Heart right ventricle (tissue), 16 donors: ENCODE measurements at places on chromosomes 1 and 21. TPM values are rescaled to one million over a fixed set of nuclear protein-coding genes. Genes with fewer than 3 reads are reported as not detected.

Gene C1orf105
- 4.5 TPM for total RNA-seq

Gene ITLN1
- total RNA-seq: 102 TPM

Gene SMCP
- total RNA-seq: not detected

Gene AVPR1B
- not detected for total RNA-seq

Gene DMBX1
- not detected for total RNA-seq

Gene WDR77
- total RNA-seq: 40.3 TPM

Gene CLCNKB
- 1.4 TPM for total RNA-seq

Gene NBPF20
- 0.70 TPM for total RNA-seq

GRCh38 chr1:211355873-211356272 is 29.2 kb downstream of the TRAF5 start:
- no peak for DNase-seq
- H3K36me3 ChIP-seq: peaks cover 52% of the 10 kb centered on the region
- no peak overlapping the region for H3K27ac ChIP-seq
- H3K27me3 ChIP-seq: no peaks in the 10 kb centered on the region
- H3K4me1 ChIP-seq: no peaks in the 10 kb centered on the region

- H3K27ac ChIP-seq: no peak overlapping the region
- DNase-seq: no peak
- H3K27me3 ChIP-seq: no peaks in the 10 kb centered on the region
These were observed 828.2 kb upstream of the NCAM2 start for GRCh38 chr21:20169812-20170576.

DNA sequence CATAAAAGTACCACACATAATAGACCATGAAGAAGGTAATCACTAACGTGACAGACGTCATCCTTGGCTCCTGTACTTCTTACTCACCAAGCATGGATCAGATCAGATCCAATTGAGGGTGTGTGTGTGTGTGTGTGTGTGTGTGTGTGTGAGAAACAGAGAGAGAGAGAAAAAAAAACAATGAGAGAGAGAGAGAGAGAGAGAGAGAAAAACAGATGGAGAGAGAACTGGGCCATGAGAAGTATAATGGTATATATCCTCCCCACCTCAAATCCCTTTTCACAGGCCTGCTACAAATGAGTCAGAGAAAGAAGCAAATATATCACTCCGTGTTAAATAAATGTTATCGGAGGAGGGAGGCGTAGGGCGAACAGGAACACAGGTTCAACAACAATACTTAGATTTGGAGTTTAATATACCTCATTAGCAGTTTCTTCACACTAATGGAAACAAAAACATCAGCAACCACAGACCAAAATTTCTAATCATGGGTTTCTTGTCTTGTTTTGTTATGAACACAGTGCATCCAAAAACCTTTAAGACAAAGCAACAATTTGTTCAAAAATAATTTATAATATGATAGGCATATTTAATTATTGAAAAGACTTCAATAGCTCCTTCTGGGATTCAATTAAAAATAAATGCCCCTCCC is 45.3 kb downstream of the TIAM1 start:
- no peak overlapping the region for H3K4me3 ChIP-seq
- no peaks in the 10 kb centered on the region for H3K27me3 ChIP-seq
- no peaks in the 10 kb centered on the region for H3K36me3 ChIP-seq
- H3K4me1 ChIP-seq: no peaks in the 10 kb centered on the region
- DNase-seq: no peak
- H3K27ac ChIP-seq: no peak overlapping the region

DNA sequence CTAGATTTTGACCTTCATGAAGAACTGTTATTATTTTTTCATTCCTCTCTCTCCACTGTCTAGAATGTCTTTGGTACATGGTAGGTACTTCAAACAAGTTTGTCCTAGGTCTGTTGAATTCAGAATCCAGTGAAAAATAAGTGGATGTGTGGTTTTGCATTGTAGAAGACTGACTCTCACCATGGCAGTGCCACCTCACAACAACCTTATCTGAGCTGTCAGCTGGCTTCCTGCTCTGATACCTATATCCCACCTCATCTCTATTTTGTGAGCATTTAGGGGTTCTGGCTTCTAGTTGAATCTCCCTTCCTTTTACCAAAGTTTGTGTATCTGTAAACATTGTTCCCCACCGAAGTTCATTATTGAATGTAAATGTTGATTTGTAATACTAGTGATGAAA is 9.1 kb downstream of the SWT1 start:
- no peak overlapping the region for H3K27ac ChIP-seq
- no peaks in the 10 kb centered on the region for H3K4me1 ChIP-seq
- no peaks in the 10 kb centered on the region for H3K27me3 ChIP-seq

DNA sequence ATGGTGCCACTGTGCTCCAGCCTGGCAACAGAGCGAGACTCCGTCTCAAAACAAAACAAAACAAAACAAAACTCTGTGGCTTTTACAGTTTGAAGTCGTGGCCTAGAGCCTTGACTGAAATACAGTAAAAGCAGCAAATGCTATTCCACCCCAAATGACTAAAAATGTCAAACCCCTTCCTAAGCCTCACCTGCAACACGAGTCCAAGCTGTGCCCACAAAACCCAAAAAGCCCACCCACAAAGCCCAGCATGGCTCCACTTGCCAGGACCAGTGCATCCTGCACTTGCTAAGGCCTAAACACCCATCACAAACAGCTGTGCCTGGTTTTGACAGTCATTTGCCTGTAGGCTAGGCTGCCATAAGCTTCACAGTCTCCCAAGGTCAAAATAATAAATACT is 21.3 kb downstream of the VAV3 start:
- no peak for DNase-seq
- no peak overlapping the region for H3K27ac ChIP-seq
- H3K27me3 ChIP-seq: no peaks in the 10 kb centered on the region
- H3K4me1 ChIP-seq: peaks cover 6% of the 10 kb centered on the region

DNA sequence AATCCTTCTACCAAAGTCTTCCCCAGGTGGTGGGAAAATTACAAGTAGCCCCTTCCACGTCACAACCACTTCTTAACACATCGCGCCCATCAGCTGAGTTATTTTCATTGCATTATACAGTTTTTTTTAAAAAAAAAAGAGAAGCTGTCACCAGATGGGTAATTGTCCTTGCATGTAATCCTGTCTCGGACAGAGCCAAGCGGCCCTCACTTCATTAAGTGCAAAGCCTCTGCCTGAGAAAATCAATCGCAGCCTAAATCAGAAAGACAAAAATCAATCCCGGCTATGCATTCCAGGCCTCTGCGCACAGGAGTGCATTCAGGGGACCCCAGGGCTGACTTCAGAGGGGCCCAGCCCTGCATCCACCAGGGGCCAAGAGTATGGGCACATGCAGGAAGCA is 538.9 kb downstream of the NPHP4 start:
- no peak for DNase-seq
- peaks cover 6% of the 10 kb centered on the region for H3K4me1 ChIP-seq
- H3K4me3 ChIP-seq: no peak overlapping the region

DNA sequence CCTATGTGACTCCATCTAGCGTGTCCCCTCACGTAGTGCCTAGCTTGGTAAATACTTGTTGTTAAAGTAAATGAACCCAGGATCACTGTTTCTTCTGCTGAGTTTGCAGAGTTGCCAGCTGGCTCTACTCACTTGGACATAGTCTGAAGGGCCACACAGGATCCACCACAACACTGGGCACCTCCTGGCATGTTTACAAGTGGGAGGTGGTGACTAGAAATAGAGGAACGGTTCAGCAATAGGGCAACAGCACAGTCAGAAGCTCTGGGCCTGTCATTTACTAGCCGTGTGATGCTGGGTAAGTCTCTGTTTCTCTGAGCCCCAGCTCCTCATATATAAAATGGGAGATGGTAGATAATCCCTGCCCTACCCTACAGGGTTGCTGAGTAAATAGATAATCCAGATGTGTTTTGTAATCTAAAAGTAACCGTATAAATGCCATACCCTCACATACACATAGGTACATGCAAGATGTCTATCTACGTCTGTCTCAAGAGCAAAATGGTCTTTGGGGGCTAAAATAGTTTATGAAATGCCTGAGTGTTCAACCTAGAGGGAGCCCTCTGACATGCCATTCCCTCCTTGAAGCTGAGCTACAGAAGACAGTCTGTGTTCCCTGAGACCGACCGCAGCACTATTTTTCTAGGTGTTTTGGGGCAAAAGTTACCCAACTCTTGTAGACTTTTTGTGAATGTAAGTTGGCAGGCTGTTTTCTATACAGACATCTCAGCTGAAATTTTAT is 20.5 kb downstream of the RNF220 start:
- H3K27me3 ChIP-seq: peaks cover 48% of the 10 kb centered on the region
- H3K27ac ChIP-seq: peak overlapping the region; percentile 81
- no peak for DNase-seq
- H3K4me1 ChIP-seq: peaks cover 25% of the 10 kb centered on the region

GRCh38 chr1:75632350-75632949 is 21.5 kb upstream of the SLC44A5 start:
- H3K4me3 ChIP-seq: no peak overlapping the region
- H3K27ac ChIP-seq: no peak overlapping the region
- no peaks in the 10 kb centered on the region for H3K4me1 ChIP-seq
- H3K36me3 ChIP-seq: no peaks in the 10 kb centered on the region

- peaks cover 3% of the 10 kb centered on the region for H3K4me1 ChIP-seq
- peaks cover 65% of the 10 kb centered on the region for H3K36me3 ChIP-seq
- H3K27ac ChIP-seq: no peak overlapping the region
- no peak overlapping the region for H3K4me3 ChIP-seq
- H3K27me3 ChIP-seq: no peaks in the 10 kb centered on the region
These were observed 44.4 kb upstream of the ADAM30 start for GRCh38 chr1:119940697-119941096.

DNA sequence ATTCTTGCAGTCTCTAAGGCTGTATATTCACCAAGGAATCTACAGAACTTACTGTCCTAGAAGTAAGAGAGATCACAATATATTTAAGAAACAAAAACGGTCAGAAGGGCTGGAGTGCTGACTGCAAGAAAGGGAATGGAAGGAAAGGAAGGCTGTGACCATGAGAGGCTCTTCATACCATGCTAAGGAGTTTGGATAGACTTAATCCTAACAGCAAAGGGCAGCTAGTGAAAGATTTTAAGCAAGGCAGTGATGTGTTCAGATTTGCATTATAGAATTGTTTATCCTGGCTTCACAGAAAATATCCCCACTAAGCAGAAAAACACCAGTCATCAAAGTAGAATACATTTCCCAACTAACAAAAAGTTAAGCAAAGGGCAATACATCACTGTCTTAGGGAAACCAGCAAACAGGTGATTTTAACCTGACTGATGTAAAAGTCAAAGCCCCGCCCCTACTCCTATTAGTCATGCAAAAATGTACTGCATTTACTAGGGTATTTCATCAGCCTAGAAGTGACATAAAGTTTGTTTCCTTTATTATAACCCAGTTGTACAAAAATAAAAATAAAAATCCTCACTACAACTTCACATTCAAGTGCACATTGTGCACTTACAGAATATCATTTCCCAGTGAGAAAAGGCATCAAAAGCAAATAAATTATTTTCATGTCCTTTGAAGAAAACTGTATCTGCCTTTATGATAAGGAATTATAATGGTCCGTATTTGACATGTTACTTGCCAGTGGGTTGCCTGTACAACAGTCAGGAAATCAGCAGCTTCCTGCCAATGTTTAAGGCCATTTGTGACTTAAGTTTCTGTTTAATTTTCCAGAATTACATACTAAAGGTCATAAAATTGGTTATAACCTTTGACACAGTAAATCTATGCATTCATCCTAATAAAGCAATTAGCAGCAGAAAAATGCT is 17.2 kb downstream of the JAK1 start:
- peaks cover 60% of the 10 kb centered on the region for H3K4me1 ChIP-seq
- H3K27me3 ChIP-seq: no peaks in the 10 kb centered on the region
- no peak overlapping the region for H3K27ac ChIP-seq
- H3K4me3 ChIP-seq: no peak overlapping the region
- no peak for DNase-seq

- H3K27ac ChIP-seq: no peak overlapping the region
- no peak overlapping the region for H3K4me3 ChIP-seq
- no peaks in the 10 kb centered on the region for H3K27me3 ChIP-seq
These were observed 39.4 kb downstream of the IGFN1 start for GRCh38 chr1:201229771-201230635.

DNA sequence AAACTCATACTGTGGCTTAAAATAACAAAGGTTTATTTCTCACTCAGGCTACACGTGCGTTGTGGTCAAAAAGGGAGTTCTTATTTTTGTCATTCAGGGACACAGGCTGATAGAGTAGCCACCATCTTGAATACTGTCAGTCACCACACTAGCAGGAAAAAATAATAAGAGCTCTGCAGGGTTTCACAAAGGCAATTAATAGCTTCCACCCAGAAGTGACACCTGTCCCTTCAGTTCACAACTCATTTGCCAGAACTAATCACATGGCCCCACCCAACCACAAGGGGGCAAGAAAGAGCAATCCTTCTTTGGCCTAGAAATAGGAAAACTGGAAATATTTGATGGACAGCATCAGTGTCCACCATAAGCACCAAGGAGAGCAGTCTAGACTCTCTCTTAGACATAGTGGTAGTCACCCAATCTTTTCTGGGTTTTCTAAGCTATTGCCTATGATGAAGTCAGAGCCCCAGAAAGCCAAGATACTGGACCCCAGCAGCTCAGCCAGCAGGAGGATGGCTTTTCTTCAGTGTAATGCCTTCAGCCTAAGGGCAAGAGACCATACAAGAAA is 8.2 kb downstream of the HAPLN2 start:
- H3K27ac ChIP-seq: no peak overlapping the region
- no peaks in the 10 kb centered on the region for H3K36me3 ChIP-seq
- peak; percentile 22 for DNase-seq
- peaks cover 87% of the 10 kb centered on the region for H3K27me3 ChIP-seq
- peaks cover 10% of the 10 kb centered on the region for H3K4me1 ChIP-seq

DNA sequence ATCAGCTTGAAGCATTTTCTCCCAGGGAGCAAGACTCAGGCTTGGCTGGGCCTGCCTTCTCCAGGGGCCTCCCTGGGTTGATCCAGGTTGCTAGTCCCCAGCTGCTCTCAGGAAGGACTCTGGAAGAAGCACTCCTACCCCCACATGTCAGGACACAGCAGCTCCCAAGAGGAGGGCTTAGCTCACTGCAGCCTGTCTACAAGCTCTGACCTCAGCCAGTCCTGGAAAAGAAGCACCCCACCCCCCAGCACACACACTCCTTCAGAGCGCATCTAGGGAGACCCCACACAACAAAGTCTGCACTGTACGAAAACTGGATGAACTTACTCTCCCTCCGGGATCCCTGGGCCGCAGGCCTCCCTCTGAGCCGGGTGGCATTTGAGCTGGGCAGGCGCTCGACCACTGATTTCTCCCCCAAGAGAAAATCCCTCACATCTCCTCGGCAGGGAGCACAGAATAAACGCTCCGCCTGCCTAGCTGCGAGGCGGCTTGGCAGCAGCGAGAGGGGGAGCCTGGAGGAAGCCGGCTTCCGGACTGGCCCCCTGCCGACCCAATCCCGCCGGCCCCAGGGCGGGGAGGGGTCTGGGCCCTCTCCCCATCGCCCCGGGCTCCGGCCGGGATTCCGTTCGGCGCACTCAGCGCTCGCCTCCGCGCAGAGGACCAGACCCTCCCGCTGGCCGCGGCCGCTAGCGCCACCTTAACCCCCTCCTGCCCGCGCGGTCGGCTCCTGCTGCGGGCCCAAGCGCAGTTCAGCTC is at the start of gene KCNA2:
Gene KCNA2, minus strand, starts transcription at position 458 of the 756 bp plus-strand sequence. CDS start 1,576 bp downstream, outside the sequence.
- H3K4me1 ChIP-seq: peaks cover 20% of the 10 kb centered on the region
- peak within 1 kb of the TSS; percentile 58 for H3K4me3 ChIP-seq
- H3K27ac ChIP-seq: peak within 1 kb of the TSS; percentile 37
- DNase-seq: peak; percentile 55
